Stimulated activated CD4-positive, alpha-beta T cell treated with anti-CD3 and anti-CD28 coated beads, TNF-alpha, amount 100 ng/mL, for 4 hours (primary cell): ENCODE measurements at places on chromosomes 3 and 15.

GRCh38 chr3:46564190-46565021 lies 1.7 kb downstream of the LRRC2 start:
- no peak for DNase-seq

- no peak for DNase-seq
Measured at GRCh38 chr3:69426291-69426966, 40.5 kb upstream of the FRMD4B start.

GRCh38 chr3:23796518-23796917 lies 9.2 kb upstream of the UBE2E1 start:
- DNase-seq: no peak

- DNase-seq: no peak
Measured at GRCh38 chr3:119279584-119280243, 14.5 kb upstream of the ARHGAP31 start.

DNA sequence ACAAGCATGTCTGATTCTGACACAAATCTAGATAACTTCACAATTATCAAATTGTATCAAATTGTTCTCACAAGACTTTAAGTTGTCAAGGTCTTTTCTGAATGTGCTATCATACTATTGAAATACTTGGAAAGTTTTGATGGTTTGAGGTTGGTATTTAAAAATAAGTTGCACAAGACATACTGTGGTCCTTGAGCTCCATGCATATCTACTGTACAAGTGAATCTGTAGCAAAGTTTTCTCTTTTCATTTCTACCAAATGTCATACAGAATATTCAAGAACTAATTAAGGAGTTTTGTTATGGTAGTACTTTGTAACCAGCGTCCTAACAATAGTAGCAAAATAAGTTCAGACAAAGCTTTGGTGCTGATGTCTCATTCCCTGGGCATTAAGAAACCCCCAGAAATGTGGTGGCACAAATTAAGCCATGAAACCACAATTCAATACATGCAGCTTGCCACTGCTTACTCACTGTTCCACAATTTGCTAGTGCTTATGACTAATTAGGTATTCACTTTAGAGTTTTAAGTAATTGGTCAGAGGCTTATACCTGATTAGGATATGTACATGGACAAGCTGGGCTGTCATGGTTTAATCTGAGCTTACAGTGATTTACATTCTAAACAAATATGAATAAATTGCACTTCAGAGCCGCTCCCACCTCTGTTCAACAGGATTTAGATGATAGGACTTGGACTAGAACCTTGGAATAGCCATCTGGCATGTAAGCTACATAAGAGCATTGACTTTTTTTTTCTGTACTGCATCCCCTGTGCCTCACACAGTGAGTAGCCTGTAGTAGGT lies 8.8 kb downstream of the TBC1D23 start:
- no peak for DNase-seq
